Activated naive CD4-positive, alpha-beta T cell treated with anti-CD3 and anti-CD28 coated beads for 36 hours (primary cell): ENCODE measurements at places on chromosomes 5 and 9. TPM values are rescaled to one million over a fixed set of nuclear protein-coding genes. Genes with fewer than 3 reads are reported as not detected.

The C5orf58 gene
- not detected for total RNA-seq

GRCh38 chr5:27908341-27908740, 870.0 kb upstream of the CDH9 start:
- DNase-seq, result no peak

DNA sequence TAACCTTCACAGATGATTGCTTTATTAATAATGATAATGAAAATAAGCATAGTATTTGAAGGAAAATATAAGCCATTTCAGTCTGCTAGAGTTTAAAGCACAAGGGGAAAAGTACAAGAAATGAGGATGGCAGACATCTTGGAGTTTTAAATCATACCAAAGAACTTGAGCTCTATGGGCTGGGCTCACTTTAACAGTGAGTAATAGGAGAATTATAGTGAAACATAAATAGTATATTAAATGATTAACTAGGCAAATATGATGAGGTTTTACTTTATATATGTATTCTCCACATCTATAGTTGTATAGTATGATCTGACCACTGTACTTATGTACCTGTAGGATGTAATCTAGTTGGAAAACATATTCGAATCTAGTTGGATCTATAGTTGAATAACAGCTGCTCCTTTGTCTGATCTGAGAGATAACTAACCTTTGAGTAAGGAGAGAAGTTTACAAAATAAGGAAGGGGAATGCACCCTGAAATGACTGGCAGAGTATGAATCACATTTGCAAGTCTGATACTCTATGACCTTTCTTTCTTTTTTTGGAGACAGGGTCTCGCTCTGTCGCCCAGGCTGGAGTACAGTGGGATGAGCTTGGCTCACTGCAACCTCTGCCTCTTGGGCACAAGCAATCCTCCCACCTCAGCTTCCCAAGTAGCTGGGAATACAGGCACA, 17.6 kb downstream of the MEGF9 start:
- no peak for DNase-seq

DNA sequence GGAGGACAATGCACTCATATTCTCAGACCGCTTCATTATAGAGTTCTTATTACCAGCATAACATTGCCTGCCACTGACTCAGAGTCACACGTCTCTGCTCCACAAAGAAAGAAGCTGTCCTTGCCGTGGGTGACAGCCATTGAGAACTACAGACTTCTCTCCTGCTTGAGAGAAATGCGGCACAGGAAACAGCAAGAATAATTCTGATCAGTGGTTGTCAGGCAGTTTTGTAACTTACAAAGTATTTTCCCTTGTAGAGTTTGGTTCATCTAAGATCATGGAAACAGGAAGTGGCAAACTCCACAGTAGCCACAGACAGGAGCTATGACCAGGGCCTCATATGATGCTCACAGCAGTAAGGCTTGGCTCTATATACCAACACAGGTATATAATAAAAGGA, 47.0 kb downstream of the KCNV2 start:
- DNase-seq, result peak; percentile 37

The LYRM7 gene
- 15.0 TPM for total RNA-seq

- DNase-seq, result peak; percentile 18
Observed at GRCh38 chr5:83306572-83307241, 164.8 kb upstream of the VCAN start.

The MTREX gene
- 79.7 TPM for total RNA-seq

The LHX3 gene
- total RNA-seq, result not detected

DNA sequence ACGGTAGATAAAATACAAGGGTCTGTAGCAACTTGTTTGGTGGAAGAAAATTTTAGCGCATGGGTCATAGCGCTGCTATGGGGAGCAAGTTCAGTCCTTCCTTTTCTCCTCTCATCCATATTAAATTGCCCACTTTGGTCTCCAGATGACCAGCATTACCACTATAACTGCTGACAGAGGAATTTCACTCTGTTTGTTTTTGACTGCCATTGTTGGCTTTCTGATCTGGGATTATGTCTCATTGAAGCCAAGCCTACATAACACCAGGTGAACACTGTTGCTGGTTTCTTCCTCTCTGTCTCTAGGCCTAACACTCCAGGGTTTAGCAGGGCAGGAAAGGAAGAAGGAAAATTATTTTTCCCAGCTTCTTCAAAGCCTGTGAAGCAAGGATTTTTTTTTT, 6.6 kb upstream of the SUB1 start:
- no peak for DNase-seq

The BRD8 gene
- total RNA-seq, result 94.8 TPM

GRCh38 chr5:10233505-10233904, 16.2 kb downstream of the ATPSCKMT start:
- no peak for DNase-seq

- DNase-seq, result no peak
Observed at GRCh38 chr5:148446611-148447010, 62.9 kb downstream of the FBXO38 start.

- DNase-seq, result no peak
Observed at GRCh38 chr5:55319491-55319890, 11.7 kb downstream of the MTREX start.

The CDH10 gene
- not detected for total RNA-seq

GRCh38 chr5:141848744-141849414, 29.3 kb downstream of the PCDH1 start:
- peak; percentile 61 for DNase-seq

- DNase-seq, result peak; percentile 10
Observed at GRCh38 chr9:16062542-16063240, 509.8 kb downstream of the CCDC171 start.

DNA sequence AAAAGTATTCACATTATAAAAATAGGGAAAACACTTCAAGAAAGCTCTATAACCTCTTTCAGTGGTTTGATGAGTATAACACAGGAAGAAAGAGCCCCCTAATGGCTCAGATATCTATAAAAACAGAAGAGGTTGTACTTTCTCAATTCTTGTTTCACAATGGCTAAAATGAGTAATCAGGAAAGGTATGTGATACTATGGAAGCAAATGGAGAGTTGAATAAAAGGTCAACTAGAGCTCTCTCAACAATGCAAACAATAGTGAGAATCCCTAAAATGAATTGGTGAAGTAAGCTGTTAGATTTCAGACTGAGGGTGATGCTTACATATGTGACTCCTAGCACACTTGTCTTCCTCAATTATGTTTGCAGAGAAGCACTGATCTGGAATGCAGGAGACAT, 584.6 kb upstream of the CDH18 start:
- DNase-seq, result no peak

The GOLPH3 gene
- total RNA-seq, result 38.2 TPM

DNA sequence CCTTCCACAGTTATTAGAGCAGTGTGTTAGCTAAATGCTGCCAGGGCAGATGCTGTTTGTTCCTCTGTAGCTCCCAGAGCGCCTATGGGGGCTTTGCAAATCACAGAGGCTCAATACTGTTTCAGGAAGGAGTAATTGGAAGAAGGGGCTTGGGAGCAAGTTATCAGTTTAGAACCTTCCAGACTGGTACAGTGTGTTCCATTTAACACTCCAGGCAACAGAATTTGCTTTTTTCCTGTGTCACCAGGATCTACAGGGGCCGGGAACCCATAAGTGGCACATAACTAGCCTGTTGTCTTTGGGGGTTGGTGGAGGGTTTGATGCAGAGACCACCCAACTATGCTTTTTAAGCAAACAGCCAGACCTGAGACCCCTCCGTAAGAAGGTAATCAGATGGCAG, 307.3 kb upstream of the KCNN2 start:
- DNase-seq, result no peak

The PRR16 gene
- total RNA-seq, result not detected

GRCh38 chr9:98255061-98255577, 330 bp downstream of the TBC1D2 start:
- DNase-seq, result peak; percentile 50

The PCDHGB7 gene
- not detected for total RNA-seq

The OLFM1 gene
- not detected for total RNA-seq

GRCh38 chr5:55926476-55926875, 68.3 kb downstream of the IL6ST start:
- DNase-seq, result no peak

The PLAC8L1 gene
- 0.36 TPM for total RNA-seq

DNA sequence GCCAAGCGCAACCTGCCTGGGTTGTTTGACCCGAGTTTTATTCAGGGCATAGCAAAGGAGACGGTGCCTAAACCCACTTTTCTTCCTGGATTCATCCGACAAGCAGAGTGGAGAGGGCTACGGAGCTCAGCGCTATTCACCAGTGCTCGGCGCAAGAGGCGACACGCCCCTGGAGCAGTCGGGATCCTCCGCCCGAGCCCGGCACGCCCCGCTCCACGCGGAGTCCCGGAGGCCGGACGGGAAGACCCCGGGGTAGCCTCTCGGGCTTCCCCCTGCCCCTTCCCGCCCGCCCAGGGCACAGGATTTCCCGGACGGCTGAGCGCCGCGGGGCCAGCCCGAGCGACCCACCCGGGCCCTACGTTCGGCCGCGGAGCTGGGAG, 427 bp downstream of the SERINC5 start:
- peak; percentile 73 for DNase-seq

The PLEKHG4B gene
- not detected for total RNA-seq

The YIPF5 gene
- 33.3 TPM for total RNA-seq

The FAM174A gene
- 3.9 TPM for total RNA-seq

GRCh38 chr9:111974092-111974681, 77.6 kb downstream of the UGCG start:
- no peak for DNase-seq

- no peak for DNase-seq
Observed at GRCh38 chr5:2102819-2103776, 220.4 kb upstream of the IRX4 start.

The CD274 gene
- 15.0 TPM for total RNA-seq

The DNAH5 gene
- total RNA-seq, result not detected

- no peak for DNase-seq
Observed at GRCh38 chr5:54222336-54222735, 88.0 kb downstream of the ARL15 start.

The TAF1L gene
- not detected for total RNA-seq

DNA sequence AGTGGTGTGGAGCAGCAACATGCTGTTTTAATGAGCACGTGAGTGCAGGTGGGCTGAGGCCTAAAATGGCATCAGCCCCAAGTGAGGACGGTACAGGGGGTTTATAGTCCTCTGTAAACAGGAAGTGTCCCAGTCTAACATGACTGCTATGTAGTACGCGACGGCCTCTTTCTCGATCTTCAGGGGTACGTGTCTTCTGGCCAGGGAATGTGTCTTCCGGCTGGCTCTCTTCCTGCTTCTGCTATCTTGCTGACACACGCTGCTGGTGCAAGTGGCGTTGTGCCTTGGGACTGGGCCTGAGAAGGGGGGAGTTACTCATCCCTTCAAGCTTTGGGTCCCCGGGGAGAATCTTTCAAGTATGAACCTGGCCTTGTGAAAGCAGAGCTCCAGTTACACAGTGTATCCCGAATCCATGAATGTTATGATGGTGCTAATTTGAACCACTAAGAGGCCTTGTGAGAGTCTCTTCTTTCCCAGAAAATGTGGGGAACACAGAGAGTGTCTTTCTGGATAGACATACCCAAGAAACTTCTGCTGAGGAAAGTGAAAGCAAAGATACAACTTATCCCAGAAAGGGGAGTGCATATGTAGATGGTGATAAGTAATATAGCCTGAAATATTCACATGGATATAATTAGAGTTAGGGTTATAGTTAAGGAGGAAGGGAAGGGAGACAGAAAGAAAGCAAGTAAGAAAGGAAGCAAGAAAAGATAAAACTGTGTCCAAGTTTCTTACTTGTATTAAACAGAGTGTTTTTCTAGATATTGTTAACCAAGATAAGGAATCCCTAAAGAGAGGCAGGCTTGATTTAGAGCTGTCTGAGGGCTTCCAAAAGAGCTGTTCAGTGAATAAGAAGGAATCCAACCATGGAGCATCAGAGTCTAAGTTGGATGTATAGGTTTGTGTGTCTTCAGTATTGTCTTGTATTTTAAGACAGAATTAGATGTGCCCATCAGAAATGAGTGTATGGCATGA, 35.5 kb upstream of the ANXA2R start:
- DNase-seq, result no peak

The GPR150 gene
- total RNA-seq, result 0.94 TPM
